ENCODE measurements at places on chromosomes 16 and 17. TPM values are rescaled to one million over a fixed set of nuclear protein-coding genes. Genes with fewer than 3 reads are reported as not detected.

TMEM92 gene
- not detected for total RNA-seq

PERCC1 gene
- not detected for total RNA-seq

ZFPM1 gene
- 0.25 TPM for total RNA-seq

ALDH3A2 gene
- total RNA-seq: 41.9 TPM

- DNase-seq: no peak
- H3K27me3 ChIP-seq: no peaks in the 10 kb centered on the region
- no peak overlapping the region for H3K27ac ChIP-seq
These were observed 8.2 kb downstream of the NXPH3 start for GRCh38 chr17:49583889-49584288.

- peaks cover 14% of the 10 kb centered on the region for H3K4me1 ChIP-seq
- no peaks in the 10 kb centered on the region for H3K36me3 ChIP-seq
- H3K4me3 ChIP-seq: no peak overlapping the region
- no peaks in the 10 kb centered on the region for H3K27me3 ChIP-seq
- no peak for DNase-seq
These were observed 95.8 kb upstream of the CORO6 start for GRCh38 chr17:29718446-29719039.

DNA sequence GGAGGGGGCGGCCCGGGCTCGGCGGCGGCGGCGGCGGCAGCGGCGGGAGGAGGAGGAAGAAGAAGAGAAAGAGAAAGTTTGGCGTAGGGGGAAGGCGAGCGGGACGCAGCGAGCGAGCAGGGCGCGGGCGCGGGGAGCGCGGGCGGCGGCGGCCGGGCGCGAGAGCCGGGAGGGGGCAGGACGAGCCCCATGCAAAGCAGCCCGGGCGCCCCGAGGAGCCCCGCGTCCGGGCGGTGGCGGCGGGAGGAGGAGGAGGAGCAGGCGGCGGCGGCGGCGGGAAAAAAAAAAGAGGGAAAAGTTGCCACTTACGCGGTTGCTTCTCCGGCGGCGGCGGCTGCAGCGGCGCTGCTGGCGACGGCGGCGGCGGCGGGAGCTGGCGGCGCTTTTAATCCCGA, 10.3 kb upstream of the ZFHX3 start:
- H3K27me3 ChIP-seq: no peaks in the 10 kb centered on the region
- peak overlapping the region; percentile 89 for H3K4me3 ChIP-seq
- H3K27ac ChIP-seq: peak overlapping the region; percentile 48
- H3K4me1 ChIP-seq: peaks cover 40% of the 10 kb centered on the region
- peak; percentile 77 for DNase-seq

DNA sequence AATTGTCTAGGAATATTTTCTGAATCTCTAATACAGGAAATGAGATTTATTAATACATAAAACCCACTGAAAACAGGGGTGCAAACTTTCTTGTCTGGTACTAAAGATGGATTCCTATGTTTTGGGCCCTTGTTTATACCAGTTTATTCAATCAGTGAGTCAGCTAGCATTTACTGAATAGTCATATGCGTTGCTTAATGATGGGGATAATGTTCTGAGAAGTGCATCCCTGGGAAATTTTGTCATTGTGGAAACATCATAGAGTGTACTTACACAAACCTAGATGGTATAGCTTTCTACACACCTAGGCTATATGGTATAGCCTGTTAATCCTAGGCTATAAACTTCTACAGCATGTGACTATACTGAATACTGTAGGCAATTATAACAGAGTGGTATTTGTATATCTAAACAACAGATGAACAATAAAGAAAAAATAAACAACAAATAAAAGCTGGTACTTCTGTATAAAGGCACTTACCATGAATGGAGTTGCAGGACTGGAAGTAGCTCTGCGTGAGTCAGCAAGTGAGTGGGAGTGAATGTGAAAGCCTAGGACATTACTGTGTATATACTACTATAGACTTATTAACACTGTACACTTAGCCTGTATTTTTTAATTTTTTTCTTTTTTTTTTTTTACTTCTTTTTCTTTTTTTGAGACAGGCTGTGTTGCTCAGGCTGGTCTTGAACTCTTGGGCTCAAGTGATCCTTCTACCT, 63.7 kb downstream of the SIAH1 start:
- H3K4me3 ChIP-seq: no peak overlapping the region
- H3K27me3 ChIP-seq: no peaks in the 10 kb centered on the region
- peak; percentile 81 for DNase-seq
- H3K27ac ChIP-seq: peak overlapping the region; percentile 75
- peaks cover 40% of the 10 kb centered on the region for H3K4me1 ChIP-seq
- peaks cover 7% of the 10 kb centered on the region for H3K36me3 ChIP-seq

DNA sequence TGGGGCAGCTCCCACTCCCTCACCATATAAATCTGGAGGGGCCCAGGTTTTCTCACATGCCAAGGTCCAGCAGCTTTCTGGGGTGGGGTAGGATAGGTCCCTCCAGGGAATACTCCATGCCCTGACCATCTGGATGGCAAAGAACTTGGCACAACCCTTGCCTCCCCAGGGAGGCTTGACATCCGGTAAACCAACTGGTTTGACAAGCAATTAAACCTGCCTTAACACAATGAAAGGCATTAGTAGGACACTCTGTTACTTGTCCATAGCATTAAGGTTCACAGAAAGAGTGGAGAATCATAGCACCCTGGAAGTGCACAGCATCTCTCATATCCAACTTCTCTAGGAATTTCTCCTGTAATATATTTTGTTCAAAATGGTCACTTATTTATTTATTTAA, 63.9 kb upstream of the MAF start:
- no peaks in the 10 kb centered on the region for H3K27me3 ChIP-seq
- H3K4me1 ChIP-seq: no peaks in the 10 kb centered on the region
- no peak overlapping the region for H3K27ac ChIP-seq
- H3K36me3 ChIP-seq: no peaks in the 10 kb centered on the region
- no peak overlapping the region for H3K4me3 ChIP-seq

GRCh38 chr17:16419074-16419928, 3.9 kb downstream of the TRPV2 start:
- H3K27ac ChIP-seq: peak overlapping the region; percentile 91
- H3K4me1 ChIP-seq: peaks cover 36% of the 10 kb centered on the region
- no peaks in the 10 kb centered on the region for H3K27me3 ChIP-seq
- no peaks in the 10 kb centered on the region for H3K36me3 ChIP-seq

DNA sequence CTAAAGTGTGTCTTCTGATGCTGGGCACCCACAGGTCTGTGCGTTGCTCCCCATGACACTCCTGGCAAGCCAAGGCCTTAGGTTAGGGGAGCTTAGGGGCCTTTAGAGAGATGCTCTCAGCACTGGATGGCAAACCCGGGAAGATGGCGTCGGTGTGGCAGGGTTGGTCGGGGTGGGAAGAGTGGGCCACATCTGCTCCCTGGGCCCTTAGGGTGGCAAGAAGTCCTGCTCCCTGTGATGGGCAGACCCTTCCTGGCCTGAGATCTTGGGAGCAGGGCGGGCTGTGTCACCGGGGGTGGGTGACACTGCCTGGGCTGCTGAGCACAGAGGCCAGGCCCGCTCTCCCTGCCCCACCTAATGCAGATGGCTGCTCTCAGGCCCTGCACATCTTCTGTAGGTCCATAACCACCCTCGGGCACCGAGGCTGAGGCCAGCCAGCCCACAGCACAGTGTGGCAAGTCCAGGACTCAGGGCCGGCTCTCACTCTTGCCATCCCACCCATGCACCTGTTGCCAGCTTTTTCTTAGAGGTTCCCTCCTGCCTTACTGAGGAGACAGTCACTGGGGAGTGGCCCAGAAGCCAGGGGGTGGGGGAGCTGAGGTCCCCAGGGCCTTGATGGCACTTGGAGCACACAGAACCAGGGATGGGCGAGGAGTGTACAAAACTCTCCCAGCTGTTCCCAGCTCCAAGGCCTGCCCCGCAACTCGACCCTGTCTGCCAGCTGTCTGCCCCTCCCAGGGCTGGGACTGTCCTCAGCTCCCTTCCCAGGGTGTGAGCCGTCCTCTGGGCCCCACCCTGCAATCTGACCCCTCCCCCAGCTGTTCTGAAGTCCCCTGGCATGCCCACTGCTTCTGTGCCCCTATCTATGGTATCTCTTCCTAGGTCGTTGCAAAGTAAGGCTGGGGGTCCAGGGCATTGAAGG, 4.4 kb upstream of the MTSS2 start:
- no peaks in the 10 kb centered on the region for H3K36me3 ChIP-seq
- DNase-seq: no peak
- H3K4me1 ChIP-seq: peaks cover 57% of the 10 kb centered on the region
- H3K4me3 ChIP-seq: no peak overlapping the region
- H3K27ac ChIP-seq: peak overlapping the region; percentile 90
- H3K27me3 ChIP-seq: no peaks in the 10 kb centered on the region

DNA sequence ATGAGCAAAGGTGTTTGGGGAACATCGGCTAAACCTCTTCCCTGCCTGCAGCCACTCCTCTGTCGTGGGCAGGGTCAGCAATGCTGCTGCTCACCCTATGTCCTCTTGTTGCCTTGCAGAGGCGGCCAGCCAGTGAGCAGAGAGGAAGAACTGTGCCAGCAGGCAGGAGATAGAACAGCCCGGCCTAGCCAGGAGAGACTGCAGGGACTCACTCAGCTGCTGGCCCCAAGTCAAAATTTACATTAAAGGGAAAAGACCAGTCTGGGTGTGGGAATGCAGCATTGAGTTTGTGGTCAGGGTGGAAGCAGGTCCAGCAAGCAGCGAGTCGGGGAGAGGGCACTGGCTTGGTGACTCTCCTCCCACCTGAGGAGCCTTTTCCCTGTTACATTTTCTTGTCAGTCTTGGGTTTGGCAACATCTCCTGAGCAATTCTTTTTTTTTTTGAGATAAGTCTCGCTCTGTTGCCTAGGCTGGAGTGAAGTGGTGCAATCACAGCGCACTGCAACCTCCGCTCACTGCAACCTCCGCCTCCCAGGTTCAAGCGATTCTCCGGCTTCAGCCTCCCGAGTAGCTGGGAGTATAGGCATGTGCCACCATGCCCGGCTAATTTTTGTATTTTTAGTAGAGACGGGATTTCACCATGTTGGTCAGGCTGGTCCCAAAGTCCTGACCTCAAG, 22.7 kb downstream of the LIG3 start:
- H3K4me1 ChIP-seq: no peaks in the 10 kb centered on the region
- H3K27me3 ChIP-seq: no peaks in the 10 kb centered on the region
- peak; percentile 14 for DNase-seq
- no peaks in the 10 kb centered on the region for H3K36me3 ChIP-seq
- no peak overlapping the region for H3K27ac ChIP-seq

DNA sequence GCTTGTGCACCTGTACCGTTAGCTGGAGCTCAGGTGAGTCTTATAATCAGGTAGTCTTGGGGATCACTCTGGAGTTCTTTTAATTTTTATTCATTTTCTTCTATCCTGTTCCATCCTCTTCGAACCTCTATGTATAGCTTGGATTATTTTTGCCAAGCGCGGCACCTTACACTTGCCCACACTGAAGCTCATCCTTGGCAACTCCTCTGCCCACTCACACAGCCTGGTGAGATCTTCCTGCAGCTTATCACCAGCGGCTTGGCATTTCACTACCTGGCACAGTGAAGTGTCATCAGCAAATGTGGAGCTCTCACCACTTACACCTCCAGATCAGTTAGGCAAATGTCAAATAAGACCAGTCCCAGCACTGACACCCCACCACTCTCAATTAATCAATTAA, 116.7 kb downstream of the CACNG3 start:
- no peaks in the 10 kb centered on the region for H3K4me1 ChIP-seq
- DNase-seq: no peak
- no peaks in the 10 kb centered on the region for H3K27me3 ChIP-seq
- no peak overlapping the region for H3K27ac ChIP-seq
- no peaks in the 10 kb centered on the region for H3K36me3 ChIP-seq
- no peak overlapping the region for H3K4me3 ChIP-seq

GRCh38 chr16:48497932-48498768, 111.8 kb downstream of the N4BP1 start:
- no peak overlapping the region for H3K27ac ChIP-seq
- H3K4me3 ChIP-seq: no peak overlapping the region
- no peaks in the 10 kb centered on the region for H3K36me3 ChIP-seq
- H3K4me1 ChIP-seq: peaks cover 15% of the 10 kb centered on the region
- no peaks in the 10 kb centered on the region for H3K27me3 ChIP-seq
- DNase-seq: no peak

- H3K27me3 ChIP-seq: peaks cover 28% of the 10 kb centered on the region
- H3K27ac ChIP-seq: no peak overlapping the region
- peak; percentile 15 for DNase-seq
These were observed 8.0 kb upstream of the SLC6A2 start for GRCh38 chr16:55647798-55648197.
